ENCODE measurements at places on chromosomes 3 and 15.

GRCh38 chr15:80989081-80989517 is 520 bp downstream of the MESD start:
- DNase-seq: no peak

DNA sequence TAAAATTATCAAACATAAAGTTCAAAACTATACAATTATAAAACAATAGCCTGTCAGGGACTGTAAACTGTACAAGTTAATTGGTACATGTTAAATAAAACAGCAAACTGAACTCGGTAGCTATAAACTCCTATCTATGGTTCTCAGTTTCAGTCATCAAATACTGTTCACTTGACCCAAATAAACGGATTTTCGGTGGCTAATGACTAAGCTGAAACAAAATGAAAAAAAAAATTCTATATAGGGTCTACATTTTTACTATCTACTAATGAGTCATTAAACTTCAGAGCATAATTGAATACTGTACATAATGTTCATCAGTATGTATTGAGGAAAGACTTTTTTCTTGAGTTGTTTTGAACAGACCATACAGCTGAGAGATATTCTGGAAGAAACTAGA is 6.6 kb downstream of the PROK2 start:
- DNase-seq: no peak

DNA sequence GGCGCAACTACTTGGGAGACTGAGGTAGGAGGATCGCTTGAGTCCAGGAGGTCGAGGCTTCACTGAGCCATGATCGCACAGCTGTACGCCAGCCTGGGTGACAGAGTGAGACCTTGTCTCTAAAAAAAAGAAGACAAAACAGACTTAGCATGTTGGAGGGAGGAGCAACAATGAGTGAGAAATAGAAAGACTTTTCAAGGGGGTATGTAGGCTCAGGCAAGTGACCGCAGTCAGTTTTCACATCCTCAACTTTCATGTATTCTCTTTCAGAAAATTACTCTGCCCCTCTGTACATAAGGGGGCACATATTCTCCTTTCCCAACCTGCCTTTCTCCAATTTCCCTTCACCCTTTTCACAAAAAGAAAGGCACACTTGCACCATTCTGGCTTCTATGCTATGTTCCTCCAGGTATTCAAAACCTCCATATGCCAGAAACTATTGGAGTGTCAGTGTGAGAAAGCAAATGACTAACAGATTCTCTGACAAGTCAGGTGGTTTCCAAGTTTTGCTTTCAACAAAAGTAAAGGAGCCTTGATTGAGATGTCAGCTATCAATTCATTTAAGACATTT is 7.6 kb downstream of the NSUN3 start:
- DNase-seq: no peak

GRCh38 chr15:27183201-27183600 is 212.2 kb downstream of the GABRG3 start:
- DNase-seq: no peak

DNA sequence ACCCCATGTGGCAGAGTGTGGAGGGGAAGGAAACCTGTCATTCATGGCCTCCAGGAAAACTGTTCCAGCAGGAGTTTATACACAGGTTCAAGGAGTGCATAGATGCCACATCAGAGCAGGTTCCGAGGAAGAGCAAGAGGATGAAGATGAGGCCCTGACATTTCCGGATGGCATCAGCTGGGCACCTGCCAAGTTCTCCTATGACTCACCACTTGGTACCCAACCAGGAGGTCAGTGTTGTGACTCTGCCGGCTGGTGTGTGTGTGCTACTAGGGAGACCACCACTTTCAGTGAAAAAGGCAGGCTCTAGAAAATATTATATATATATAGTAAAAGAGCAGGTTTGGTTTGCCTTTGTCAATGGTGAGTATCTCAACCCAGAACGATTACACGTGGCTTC is 69.3 kb downstream of the NTRK3 start:
- peak; percentile 35 for DNase-seq

- DNase-seq: no peak
These were observed 57.6 kb upstream of the FRMD4B start for GRCh38 chr3:69443457-69443920.

DNA sequence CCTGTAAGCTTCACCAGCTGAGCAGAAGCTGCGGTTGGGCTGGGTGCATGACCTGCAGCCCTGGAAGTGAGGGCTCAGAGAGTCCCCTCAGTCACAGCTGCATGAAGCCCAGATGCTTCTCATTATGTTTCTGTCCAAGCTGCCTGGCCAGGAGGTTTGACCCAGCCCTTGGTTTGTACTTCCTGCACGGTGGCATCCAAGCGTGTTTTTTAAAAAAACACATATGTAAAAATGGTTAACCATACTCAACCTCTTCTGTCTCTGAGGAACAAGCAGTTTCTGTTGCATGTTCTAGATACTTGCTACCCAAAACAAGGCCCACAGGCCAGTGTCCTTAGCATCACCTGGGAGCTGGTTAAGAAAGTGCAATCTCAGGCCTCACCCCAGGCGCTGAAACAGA is 76.0 kb upstream of the ATP10A start:
- no peak for DNase-seq

DNA sequence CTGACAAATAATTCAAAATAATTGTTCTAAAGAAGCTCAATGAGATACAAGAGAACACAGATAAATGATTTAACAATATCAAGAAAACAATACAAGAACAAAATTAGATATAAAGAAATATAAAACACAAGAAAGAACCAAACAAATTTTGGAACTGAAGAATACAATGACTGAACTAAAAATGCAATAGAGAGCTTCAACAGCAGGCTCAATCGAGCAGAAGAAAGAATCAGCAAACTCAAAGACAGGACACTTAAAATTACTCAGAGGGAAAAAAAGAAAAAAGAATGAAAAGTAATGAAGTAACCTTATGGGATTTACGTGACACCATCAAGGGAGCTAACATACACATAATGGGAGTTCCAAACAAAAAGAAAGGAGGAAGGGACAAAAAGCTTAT is 32.1 kb downstream of the CCDC54 start:
- no peak for DNase-seq

DNA sequence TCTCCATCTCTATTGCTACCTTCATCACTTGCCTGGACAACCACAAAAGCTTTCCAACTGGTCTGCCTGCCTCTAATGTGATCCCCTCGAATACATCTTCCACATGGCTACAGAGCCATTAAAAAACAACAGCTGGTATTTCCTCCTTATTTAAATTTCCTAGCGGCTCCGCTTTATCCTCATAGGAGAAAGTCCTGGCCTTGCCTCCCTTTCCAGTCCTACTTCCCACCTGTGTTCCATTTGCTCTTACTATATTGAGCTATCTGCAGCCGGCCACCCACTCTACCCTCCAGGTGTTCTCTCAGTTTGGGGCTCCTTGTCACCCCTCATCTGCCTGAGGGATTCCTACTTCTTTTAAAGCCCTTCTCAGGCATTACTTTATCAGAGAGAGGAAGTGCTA is 49.7 kb upstream of the TSPAN3 start:
- no peak for DNase-seq

DNA sequence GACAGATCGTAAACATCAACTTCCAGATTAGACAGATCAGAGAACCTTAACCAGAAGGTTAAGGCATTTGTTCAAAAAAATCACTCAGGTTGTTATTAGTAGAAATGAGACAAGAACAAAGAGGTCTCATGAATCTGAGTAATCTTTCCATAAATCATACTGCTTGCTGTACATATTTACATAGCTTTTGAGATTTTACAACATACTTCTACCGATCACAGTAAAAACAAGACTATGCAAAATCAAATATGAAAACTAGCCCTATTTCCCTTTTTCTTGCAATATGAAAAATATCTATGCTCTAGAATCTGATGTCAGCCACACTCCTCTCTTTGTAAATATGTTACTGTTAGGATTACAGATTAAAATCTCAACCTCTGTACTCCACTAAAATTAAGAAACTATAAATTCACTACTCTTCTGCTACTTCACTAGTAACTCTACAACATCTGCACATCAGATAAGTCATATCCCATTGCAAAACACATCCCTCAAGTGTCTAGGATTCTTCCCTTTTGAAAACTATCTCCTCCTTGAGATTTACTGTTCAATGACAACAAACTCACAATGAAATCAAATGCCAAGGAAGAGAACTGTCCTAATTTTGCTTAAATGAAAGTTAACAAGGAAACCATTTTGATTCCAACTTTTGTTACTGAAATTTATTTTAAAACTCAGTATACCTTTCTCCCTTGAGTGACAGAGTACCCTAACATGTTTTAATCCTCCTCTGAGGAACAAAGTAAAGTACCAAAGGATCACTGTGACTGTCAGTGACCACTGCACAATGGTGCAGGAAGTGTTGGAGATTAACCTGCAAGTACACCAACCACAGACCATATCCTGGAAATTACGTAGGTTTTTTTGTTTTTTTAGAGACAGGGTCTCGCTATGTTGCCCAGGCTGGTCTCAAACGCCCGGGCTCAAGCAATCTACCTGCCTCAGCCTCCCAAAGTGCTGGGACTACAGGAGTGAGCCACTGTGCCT is 12.8 kb downstream of the DCUN1D1 start:
- DNase-seq: no peak

GRCh38 chr3:79953591-79954101 is 185.8 kb upstream of the ROBO1 start:
- DNase-seq: no peak

- no peak for DNase-seq
These were observed 56.3 kb downstream of the PTPRG start for GRCh38 chr3:61617651-61618050.

- DNase-seq: no peak
These were observed 116.2 kb upstream of the TMCO5A start for GRCh38 chr15:37818152-37818677.

DNA sequence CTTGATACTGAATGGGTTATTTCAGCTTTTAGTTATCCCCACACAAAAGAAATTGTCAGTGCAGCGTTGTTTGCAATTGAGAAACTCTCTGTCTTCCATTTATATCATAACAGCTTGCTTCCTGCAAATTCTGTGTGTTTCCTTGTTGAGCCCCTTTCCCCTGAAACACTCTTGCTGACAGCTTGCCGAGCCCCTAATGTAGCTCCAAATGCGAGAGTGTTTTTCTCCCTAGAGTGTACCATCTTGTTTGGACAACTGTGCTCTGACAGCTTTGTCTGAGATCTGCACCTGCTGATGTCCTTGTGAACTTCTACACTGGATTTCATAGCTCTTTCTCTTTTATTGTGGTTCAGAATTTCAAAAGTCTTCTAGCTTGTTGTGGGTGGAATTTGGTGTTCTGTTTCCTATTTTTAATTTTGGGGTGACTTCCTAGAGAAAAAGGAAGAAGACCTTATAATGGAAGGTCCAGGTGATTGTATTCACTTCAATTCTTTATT is 343.5 kb downstream of the PDCD6IP start:
- no peak for DNase-seq

DNA sequence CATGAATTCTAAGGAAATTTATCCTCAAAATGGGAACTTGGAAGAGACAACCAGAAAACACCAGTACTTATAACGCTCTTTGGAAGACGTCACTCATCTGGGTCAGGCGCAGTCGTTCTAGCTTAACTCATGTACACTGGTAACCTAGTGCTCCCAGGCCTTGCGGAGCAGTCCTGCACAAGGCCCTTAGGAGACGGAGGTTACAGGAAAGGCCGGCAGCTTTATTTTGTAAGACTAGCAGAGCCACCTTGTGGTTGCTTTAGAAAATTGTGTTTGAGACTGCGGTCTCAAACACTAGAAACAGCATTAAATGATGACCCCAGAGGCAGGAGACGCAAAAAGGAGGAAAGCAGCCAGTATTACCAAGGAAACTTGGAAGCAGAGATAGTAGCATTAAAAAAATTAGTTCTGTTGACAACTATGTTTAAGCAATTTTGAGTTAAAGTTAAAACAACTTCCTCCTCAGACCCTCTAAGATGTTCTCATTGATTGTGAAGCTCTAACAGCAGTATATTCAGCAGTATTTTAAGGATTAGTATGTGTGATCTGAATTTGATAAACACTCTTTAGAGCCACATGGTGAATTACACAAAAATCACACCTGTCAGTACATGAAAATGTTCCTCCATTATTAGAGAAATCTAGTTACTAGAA is 141.9 kb upstream of the C2CD4B start:
- DNase-seq: peak; percentile 39

- DNase-seq: no peak
These were observed 59.7 kb downstream of the RAP2B start for GRCh38 chr3:153221748-153222162.

Data from T1000 (cell line).